ENCODE measurements at places on chromosomes 11 and 22. TPM values are rescaled to one million over a fixed set of nuclear protein-coding genes. Genes with fewer than 3 reads are reported as not detected.

GRCh38 chr22:23754980-23755636 lies 883 bp upstream of the VPREB3 start:
- peaks cover 6% of the 10 kb centered on the region for H3K4me1 ChIP-seq
- H3K27ac ChIP-seq = no peak overlapping the region
- no peak for DNase-seq
- H3K27me3 ChIP-seq = no peaks in the 10 kb centered on the region

- no peak for DNase-seq
- peaks cover 14% of the 10 kb centered on the region for H3K27me3 ChIP-seq
- H3K36me3 ChIP-seq = no peaks in the 10 kb centered on the region
- H3K4me3 ChIP-seq = no peak overlapping the region
- H3K4me1 ChIP-seq = no peaks in the 10 kb centered on the region
These were observed 86.1 kb upstream of the ARHGAP20 start for GRCh38 chr11:110798201-110798900.

GRCh38 chr11:16310943-16311342 lies 45.4 kb downstream of the SOX6 start:
- DNase-seq = no peak
- no peak overlapping the region for H3K4me3 ChIP-seq
- no peaks in the 10 kb centered on the region for H3K4me1 ChIP-seq

GRCh38 chr11:93570759-93571413 lies 27.7 kb upstream of the SMCO4 start:
- H3K4me1 ChIP-seq = no peaks in the 10 kb centered on the region
- peaks cover 8% of the 10 kb centered on the region for H3K27me3 ChIP-seq
- no peak overlapping the region for H3K27ac ChIP-seq
- no peaks in the 10 kb centered on the region for H3K36me3 ChIP-seq

DNA sequence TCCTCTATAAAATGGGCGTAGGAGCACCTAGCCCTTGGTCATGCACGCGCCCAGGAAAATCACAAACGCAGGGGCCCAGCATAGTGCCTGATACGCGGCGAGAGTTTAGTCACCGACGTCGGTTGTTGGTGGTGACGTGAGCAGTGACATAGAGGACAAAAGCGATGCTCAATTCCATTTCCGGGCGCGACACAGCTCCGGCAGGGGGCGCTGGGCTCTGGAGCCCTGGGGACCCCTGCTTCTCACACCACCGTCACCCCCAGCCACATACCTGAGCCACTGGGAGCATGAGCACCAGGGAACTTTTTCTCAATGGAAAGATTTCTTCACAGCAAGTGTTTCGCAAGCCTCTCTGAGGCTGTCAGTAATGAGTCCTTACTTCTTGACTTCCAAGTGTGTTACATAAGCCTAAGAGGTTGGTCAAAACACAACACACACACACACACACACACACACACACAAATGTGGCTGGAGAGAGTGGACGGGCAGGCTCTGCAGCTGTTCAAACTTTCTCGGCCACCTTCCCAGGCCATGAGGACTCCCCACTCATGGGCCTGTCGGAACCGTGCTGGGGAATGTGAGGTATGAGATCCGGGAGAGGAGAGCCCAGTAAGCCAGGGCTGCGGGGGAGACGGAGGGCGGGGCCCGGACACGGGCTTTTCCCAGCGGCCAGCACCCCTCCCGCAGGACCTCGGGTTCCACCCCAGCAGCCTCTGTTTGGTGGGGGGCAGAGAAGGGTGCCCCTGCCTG lies 36.9 kb upstream of the LINC01488 start:
- H3K36me3 ChIP-seq = no peaks in the 10 kb centered on the region
- peaks cover 2% of the 10 kb centered on the region for H3K4me1 ChIP-seq
- H3K27ac ChIP-seq = no peak overlapping the region
- peaks cover 25% of the 10 kb centered on the region for H3K27me3 ChIP-seq

- no peak for DNase-seq
- H3K4me3 ChIP-seq = no peak overlapping the region
- H3K27me3 ChIP-seq = peaks cover 14% of the 10 kb centered on the region
These were observed 37.4 kb upstream of the TPBGL start for GRCh38 chr11:75203138-75203537.

Gene DDX6
- total RNA-seq = 290 TPM

DNA sequence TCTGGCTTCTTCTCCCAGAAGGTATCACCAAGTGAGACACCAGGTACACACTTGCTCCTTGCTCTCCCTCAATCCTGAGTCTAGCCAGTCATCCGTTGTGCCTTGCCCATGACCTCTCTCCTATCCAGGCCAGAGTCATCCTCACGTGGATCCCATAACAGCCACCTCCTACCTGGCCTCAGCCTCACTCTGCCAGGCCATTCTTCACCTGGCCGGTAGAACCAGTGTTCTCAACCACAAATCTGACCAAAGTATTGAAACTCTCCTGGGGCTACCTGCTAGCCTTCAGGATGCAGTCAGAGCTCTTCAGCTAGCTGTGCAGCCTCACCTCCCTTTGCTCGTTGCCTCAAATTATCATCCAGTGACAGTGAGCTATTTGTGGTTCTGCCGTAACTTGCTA lies 37.7 kb downstream of the CHRDL2 start:
- H3K4me3 ChIP-seq = no peak overlapping the region
- H3K27me3 ChIP-seq = peaks cover 46% of the 10 kb centered on the region
- H3K36me3 ChIP-seq = peaks cover 10% of the 10 kb centered on the region
- H3K27ac ChIP-seq = no peak overlapping the region
